ENCODE measurements at places on chromosomes 3 and 15. TPM values are rescaled to one million over a fixed set of nuclear protein-coding genes. Genes with fewer than 3 reads are reported as not detected.
A peak's percentile ranks its signal among the peaks of the same experiment; 100 is the strongest.

DNA sequence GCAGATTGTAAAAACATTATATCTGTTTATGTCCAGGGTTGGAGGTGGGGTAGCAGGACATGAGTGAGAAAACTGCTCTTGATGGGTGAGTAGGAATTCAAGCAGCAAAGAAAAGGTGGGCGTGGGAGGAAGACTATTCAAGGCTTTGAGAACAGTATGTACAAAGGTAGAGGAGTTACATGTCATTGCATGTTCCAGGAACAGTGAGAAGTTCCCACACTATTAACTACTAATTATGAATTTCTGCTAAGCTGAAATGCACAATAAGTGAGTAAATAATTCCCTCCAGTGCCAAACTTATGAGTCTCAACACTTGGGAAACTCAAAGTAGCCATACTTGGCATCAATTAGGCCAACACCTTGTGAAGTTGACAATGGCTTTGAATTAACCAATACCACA, 80.1 kb downstream of the SRGAP3 start:
- no peak for DNase-seq

DNA sequence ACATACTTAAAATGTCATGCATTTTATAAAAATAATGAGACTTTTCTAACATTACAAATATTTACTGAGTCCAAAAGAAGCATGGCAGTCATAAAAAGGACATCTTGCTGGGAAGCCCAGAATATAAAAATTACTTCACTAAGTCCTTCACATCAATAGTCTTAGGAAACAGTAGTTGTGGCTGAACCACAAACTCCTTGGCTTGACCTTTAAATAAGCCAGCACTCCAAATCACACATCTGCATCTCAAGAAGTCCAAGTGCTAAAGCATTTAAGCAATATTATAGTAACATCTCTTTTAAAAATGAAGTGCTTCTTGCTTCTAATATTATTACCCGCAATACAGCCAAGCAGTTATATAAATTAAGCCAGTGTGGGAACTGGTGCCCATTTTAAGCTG, 8.8 kb downstream of the CCNL1 start:
- no peak for DNase-seq

- no peak for DNase-seq
Observed at GRCh38 chr15:66228807-66229735, 24.5 kb downstream of the MEGF11 start.

GRCh38 chr3:71428841-71429596, 154.5 kb downstream of the FOXP1 start:
- peak; percentile 6 for DNase-seq

Gene AADACL2
- not detected for total RNA-seq

Gene ANKRD63
- total RNA-seq, result not detected

DNA sequence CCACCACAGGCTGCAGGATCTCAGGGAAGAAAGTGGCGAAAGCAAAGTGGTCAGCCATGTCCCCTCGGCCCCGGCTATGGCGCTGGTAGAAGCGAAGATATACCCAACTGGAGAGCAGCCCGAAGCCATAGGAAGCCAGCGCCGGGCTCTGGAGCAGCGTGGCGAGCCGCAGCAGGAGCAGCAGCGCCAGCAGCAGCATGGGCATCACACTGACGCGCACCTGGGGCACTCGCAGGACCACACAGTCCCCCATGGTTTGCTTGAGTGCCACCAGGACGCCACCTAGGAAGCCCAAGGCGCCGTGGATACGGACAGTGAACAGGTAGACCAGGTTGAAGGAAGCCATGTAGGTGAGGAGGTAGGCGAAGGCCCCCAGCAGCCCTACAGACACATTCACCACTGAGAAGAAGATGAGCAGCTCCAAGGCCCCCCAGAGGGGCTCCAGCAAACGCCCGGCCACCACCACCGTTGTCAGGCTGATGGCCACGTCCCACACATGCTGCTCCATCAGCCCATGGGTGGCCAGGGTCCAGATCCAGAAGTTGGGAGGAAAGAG, 888 bp downstream of the TMEM115 start:
- no peak for DNase-seq

DNA sequence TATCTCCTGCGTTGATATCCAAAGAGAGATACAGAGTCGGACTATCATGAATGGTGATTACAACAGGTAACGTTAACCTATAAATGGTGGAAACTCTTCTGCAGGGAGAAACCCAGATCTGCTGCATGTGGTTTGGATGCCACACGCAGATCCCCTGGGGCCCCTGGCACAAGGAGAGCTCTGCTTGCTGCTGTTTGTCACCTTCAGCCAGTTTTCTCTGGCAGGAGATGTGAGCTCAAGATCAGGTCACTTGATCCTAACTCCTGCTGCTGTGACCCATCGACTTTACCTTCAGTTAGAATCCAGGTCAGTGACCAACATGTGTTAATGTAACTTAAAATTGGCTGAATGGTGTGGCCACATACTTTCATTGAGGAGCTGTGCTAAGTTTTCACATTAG, 23.8 kb upstream of the GPR171 start:
- no peak for DNase-seq

DNA sequence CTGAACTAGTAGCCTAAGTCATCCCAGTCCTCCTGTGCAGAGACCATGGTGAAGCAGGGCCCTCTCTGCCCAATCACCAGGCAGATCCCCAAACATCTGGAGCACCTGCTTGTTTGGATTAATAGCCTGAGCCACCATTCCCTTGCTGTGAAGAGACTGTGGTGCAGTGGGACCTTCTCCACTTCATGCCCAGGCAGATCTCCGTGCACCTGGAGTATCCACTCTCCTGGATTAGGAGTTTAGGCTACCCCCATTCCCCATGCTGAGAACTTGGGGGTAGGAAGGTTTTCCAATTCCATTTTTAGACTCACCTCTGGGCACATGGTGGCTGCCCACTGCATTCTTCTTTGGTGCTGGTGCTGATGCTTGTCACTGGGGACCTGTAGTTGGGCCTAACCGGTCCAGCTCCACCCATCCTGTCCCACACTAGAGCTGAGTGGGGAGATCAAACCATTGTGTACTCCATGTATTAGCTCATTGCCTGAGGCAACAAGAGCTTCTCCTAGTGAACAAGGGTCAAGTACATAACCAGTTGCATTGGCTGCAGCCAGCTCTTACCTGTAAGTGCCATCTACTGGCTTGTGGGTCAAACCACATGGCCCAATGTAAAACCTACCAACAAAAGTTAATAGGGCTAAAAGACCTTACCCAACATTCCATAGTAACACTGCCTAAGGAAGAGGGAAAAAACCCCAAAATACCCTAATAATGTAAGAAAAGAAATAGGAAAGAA, 382.5 kb upstream of the CBLB start:
- DNase-seq, result no peak

- DNase-seq, result peak; percentile 65
Observed at GRCh38 chr3:169813757-169814517, 1.2 kb upstream of the LRRC34 start.

DNA sequence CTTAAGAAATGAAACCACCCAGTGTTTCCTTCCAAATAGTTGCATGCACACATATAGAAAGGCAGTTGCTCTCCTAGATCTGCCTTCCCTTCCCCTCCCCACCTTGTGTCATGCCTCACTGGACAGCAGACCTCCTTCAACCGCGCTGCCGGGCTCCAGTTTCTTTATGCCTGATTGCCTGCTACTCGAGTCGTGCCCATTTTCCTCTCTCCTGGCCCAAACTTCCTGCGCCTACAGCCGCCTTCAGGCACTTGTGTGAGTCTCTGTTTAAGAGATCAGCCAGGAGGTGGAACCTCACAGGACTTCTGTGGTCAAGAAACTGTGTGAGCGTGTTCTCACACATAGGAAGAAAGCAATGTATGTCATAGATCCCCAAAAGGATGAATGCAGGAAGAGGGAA, 8.8 kb upstream of the FAM107A start:
- DNase-seq, result peak; percentile 54

DNA sequence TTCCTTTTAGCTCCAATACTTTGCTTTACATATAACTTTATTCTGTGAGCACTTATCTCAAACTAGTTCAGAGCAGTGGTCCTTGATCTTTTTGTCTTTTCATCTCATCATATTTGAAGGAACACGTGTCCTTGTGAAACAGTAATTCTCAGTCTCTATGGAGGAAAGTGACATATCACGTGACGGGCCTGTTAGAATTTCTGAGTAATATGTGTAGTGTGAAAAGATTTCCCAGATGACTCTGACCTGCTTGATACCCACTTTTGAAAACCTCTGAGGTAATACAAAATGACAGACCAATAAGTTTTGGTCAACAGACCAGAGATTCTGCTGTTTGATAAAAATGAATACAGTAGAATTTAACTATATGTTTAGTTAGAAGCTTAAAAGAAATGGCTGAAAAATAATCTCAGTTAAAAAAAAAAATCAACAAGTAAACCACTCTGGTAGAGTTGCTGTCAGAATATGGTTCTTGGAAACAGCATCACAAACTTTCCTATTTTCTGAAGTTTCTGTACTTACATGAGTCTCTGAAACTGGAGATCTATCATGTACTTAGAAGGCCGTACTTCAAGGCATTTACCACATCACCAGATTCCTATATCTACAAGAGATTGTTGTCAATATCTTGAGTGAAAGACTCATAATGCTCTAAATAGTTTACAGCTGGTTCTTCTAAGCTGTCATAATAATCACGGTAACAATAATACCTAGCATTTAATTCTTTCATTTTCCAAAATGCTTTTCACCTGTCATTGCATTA, 590.2 kb upstream of the TBL1XR1 start:
- no peak for DNase-seq

DNA sequence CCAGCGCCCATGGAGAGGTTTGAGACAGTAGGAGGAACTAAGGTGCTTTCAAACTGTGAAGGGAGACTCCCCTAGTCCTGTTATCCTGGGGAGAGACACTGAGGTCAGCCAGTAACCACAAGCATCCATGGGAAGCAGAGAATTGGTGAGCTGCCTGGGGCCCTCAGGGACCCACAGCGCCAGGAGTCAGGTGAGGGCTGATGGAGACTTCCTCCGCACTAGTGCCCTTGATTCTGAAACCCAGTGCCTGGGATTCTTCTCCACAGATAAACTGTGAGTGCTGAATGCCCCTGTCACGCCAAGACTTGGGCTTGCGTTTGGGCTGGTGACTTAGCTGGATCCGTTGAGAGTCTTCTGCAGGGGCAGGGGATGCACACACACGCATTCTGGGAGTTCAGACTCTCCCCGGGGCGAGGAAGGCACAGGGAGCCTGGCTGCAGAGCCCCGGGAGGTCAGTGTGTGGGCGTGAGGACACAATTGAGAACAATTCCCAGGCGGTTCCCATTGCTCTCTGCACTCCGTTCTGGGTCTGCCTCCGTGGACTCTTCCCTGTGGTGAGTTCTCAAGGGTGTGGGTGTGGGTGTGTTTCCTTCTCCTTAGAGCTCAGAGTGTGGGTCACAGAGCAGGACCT, 37.9 kb upstream of the SLCO2A1 start:
- no peak for DNase-seq

DNA sequence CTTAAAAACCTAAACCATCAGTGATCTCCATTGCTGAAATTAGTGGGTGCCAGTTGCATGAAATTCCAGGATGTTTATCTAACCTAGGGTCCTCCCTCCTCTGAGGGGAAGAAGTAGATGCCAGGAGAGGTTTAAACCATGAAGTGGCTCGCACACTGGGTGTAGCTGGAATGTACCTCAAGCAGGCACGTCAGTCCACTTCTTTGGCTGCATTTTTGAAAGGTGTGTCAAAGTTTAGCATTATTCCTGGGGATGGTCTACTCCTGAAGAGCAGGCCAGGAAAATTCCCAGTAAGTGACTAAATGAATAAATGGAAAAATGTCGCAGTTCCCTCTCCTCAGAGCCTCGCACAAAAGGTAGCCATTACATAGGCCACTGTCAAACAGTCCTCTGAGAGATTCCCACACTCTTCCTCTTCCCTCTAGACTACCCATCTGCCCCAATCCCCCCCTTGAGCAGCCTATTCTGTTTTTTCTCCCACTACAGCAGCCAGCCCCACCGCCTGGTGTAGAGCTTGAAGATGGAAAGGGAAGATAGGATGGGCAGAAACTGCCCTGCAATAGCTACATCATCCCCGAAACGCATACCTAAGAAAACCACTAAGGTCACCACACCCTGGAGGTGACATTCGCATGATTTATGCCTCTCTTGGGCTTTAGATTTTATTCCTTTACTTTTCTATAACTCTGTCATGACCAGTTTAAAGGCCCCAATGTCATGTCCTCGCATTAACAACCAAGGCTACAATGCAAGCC, 655 bp upstream of the TMOD3 start:
- DNase-seq, result no peak

Gene PIERCE2
- 3.7 TPM for total RNA-seq

DNA sequence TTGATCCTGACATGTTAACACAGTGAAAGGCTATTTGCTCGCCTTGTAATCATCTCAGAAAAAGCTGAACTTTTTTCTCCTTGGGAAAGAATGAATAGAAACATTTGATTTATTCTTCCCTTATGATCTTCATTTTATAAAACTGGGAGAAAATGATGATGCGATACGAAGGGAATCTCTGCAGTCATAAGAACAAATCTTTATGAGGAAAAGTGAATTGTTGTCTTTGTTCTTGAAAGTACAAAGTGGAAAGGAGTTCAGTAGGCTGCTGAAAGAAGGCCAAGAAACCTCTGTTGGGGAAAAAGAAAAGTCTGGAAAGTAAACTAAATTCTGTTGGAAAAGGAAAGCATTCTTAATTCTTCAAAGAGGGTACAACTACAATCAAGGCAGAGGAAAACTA, 248.8 kb downstream of the NSUN3 start:
- no peak for DNase-seq

- no peak for DNase-seq
Observed at GRCh38 chr15:27871078-27871901, 227.8 kb downstream of the OCA2 start.

Gene SNTN
- total RNA-seq, result not detected

DNA sequence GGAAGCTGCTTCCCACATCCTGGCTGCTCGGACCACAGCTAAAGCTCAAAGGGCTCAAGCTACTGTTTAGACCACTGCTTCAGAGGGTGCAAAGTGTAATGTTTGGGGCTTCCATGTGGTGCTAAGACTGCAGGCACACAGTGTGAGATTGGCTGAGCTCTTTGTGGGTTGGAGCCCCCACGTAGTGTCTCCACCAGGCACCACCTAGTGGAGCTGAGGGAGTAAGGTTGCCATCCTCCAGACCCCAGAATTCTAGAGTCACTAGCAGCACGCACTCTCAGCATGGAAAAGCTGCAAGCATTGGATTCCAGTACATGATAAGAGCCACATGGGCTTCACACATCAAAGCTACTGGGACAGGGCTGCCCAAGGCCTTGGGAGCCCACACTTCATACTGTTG, 9.3 kb downstream of the MKRN3 start:
- no peak for DNase-seq

GRCh38 chr3:115551016-115551415, 72.3 kb upstream of the GAP43 start:
- DNase-seq, result no peak

GRCh38 chr3:264394-265156, 68.0 kb downstream of the CHL1 start:
- DNase-seq, result no peak

Gene PLEKHO2
- total RNA-seq, result 25.0 TPM

DNA sequence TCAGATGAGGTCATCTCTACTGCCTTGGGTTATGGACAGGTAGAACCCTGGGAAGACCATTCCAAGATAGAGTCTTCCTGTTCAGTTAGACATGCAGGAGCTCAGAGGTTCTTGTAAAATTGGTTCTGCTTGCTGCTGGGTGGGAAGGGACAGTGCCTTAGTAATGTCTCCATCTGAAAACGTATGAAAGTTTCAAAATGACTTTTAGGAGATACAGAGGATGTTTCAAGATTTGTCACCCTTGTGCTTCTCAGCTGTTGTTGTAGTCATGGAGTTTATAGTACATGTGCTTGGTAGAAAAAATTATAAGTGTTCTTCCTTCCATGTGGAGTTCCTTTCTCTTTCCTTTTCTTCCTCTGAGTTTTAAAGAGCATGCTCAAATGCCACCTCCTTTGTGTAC, 885.2 kb upstream of the CFAP20DC start:
- DNase-seq, result no peak

Gene NPAP1
- not detected for total RNA-seq

- no peak for DNase-seq
Observed at GRCh38 chr3:33773637-33774036, 24.8 kb upstream of the PDCD6IP start.

Data from MG63 (cell line).